Stimulated activated CD8-positive, alpha-beta memory T cell treated with anti-CD3 and anti-CD28 coated beads, Interleukin-2, amount 100 ng/mL, for 1 hour (primary cell): ENCODE measurements at places on chromosomes 7 and 10.

DNA sequence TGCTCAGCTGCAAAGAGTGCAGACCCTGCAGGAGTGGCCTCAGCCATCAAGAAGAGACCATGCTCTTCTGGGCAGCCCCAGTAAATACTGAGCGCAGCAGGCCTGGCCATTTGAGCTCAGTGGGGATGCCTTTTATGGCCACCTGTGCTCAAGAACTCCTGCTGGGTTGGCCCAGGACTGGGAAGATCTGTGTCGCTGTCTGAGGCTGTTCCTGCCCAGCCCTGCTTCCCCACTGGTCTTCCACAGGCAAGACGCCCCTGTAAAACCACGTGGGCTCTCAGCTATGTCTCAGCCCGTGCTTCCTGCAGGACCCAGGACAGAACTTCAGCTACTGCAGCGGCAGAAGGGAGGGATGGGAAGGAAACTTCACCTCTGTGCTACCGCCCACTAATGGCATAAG, 10.5 kb upstream of the PPIF start:
- DNase-seq = no peak

DNA sequence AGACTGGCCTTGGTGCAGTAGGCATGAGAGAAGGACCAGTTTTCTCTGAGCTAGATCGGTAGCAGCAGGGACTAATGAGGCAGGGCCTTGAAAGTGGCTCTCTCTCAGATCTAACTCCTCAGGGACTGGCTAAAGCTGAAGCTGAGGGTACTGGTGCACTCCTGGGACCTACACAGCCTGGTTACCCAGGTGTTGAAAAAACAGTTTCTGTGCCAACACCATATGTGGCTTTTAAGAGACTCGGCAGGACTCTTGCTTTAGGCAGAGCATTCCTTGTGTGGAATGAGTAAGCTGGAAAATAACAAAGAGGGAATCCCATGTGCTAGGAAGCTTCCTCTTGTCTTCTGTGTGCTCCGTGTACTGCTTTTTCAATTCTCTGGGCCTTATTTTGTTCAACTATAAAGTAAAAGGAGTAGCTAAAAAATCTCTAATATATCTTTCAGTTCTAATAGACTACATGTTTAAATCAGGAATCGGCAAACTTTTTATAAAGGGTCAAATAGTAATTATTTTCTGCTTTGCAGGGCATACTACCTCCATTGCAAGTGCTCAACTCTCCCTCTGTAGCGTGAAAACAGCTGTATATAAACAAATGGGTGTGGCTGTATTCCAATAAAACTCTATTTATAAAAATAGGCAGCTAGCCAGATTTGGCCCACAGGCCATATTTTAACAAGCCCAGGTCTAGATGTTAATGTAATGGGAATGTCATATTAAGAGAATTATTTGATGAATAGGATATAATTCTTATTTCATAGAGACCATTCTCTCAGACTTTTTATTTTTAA, 186.1 kb upstream of the KAT6B start:
- no peak for DNase-seq

GRCh38 chr7:104963991-104964385, 50.0 kb upstream of the KMT2E start:
- DNase-seq = no peak

DNA sequence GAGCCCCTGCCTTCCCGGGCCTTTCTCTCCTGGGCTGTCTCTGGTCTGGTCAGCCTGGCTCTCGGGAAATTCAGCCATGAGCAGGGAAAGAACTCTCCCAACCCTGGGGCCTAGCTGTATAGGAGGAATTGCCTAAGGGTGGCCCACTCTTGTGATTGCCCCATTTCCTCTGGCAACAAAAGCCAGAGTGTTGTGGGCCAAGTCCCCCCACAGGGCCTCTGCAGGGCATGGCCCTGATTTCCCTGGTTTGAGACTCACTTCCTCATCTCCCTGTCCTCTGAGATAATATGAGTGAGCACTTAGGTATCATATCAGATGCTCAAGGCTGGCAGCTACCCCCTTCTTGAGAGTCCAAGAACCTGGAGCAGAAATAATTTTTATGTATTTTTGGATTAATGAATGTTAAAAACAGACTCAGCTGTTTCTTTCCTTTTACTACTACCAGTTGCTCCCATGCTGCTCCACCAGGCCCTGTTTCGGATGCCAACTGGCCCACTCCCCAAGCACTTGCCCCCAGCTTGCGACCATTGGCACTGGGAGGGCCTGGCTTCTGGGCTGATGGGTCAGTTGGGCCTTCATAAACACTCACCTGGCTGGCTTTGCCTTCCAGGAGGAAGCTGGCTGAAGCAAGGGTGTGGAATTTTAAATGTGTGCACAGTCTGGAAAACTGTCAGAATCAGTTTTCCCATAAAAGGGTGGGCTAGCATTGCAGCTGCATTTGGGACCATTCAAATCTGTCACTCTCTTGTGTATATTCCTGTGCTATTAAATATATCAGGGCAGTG, 11.4 kb downstream of the IRF5 start:
- no peak for DNase-seq

DNA sequence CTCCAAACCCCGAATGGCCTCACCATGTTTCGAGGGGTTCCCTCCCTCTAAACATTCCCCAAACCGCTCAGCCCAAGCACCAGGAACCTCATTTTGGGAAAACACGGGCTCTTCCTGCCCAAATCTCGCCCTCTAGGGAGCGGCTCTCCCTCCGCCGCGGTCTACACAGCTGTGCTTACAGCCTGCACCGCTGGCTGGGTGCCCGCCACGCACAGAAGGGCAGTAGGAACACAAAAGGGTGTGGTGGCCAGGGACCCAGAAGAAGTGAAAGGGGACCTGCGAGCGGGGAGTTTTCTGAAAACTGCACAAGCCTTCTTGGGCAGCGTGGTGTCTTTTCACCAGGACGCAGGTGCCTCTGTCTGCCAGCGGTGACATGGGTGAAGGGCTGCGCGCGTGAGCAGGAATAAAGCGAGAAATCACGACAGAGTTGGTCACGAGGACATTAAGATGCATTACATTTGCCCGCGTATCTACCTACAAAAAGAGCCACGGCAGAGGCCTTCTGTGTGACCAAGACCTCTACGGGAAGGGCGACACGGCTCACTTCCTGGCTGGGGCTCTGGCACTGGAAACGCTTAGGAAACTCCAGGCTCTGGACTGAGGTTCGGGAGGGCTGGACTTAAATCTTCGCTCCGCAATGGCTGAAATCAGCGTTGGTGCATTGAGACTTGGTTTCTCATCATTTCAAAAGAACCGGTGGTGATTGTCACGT, 171.7 kb downstream of the LSM5 start:
- no peak for DNase-seq

GRCh38 chr7:82674268-82674667, 230.7 kb upstream of the CACNA2D1 start:
- DNase-seq = no peak

DNA sequence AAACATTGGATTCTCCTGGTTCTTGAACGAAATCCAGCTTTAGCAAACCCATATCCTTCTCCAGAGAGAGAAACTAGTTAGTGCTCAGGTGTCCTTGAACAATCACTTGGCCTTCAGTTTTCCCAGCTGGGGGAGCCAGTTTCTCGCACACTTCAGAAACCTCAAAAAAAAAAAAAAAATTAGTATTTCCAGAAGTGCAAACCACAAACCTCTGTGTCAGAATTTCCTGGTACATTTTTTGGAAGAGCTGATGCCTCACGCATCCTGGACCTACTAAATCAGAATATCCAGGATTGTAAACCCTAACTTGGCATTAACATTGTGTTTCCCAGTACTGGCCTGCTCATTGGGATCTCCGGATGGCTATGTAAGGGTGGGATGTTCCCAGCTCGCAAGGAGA, 143.4 kb upstream of the EGR2 start:
- no peak for DNase-seq

DNA sequence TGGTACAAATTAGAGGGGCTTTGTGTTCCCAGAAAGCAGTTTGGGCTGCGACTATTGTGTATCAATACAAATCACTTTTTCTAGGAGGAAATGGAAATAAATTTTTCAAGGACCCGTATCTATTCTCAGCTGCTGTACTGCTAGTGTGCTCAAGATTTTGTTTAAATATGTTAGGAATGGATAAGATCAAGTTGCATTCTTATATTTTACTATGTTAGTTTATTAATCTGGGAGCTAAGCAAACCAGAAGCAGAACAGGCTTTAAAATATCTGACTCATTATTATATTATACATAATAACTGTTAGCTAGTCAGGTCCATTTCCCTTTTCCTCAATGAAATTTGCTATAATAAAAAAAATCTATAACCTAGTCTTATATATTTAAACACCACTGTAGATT, 11.1 kb upstream of the GLCCI1 start:
- DNase-seq = no peak

- no peak for DNase-seq
These were observed 41.4 kb downstream of the STAM start for GRCh38 chr10:17685233-17685840.

GRCh38 chr10:43667761-43668386, 19.2 kb upstream of the ZNF32 start:
- DNase-seq = no peak

DNA sequence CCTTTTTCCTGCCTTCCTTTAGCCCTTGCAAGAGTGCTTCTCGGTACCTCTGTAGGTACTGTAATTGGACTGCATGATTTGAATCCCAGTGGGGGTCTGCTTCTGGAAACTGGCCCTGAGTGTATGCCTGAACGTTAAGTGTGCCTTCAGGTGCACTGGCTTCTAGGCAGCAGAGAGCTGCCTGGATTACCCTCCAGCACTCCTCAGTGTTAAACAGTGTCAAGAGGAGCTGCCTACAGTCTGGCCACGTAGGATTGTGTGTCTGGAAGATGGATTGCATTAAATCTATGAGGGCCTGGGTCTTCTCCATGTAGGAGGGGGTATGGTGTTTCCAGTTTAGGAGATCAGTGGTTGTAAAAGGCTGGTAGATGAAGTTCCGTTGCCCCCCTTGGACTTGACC, 103.7 kb downstream of the TRIM24 start:
- DNase-seq = no peak

GRCh38 chr10:5989756-5990155, 12.4 kb upstream of the IL15RA start:
- DNase-seq = no peak

GRCh38 chr7:148264933-148265557, 325.5 kb upstream of the C7orf33 start:
- DNase-seq = no peak

DNA sequence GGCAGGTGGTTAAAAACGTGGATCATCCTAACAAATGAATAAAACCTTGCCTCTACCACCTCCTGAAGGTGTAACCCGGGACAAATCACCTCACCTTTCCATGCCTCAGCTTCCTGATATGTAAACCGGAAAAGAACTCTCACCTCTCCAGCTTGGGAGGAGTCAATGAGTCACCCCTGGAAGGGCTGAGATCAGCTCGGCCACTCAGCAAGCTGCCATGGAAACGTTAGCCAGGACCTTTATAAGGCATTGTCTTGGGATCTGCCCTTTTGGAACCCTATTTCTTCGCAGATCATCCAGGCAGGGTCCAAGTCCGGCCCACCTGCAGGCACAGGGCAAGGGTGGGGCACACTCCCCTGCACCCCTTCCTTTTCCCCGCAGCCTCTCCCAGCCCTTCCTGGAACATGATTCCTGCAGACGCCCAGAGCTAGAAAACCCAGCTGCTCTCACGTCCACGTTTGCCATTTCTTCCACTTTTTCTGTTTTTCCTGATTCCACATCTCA, 81.6 kb upstream of the PFKP start:
- DNase-seq = no peak

- no peak for DNase-seq
These were observed 300.8 kb downstream of the GRID1 start for GRCh38 chr10:86065711-86066251.

- no peak for DNase-seq
These were observed 35.5 kb upstream of the NCAPG2 start for GRCh38 chr7:158740013-158740656.
